ENCODE measurements at places on chromosomes 5 and 9.

- DNase-seq: no peak
These were observed 6.1 kb upstream of the PLGRKT start for GRCh38 chr9:5443850-5444249.

DNA sequence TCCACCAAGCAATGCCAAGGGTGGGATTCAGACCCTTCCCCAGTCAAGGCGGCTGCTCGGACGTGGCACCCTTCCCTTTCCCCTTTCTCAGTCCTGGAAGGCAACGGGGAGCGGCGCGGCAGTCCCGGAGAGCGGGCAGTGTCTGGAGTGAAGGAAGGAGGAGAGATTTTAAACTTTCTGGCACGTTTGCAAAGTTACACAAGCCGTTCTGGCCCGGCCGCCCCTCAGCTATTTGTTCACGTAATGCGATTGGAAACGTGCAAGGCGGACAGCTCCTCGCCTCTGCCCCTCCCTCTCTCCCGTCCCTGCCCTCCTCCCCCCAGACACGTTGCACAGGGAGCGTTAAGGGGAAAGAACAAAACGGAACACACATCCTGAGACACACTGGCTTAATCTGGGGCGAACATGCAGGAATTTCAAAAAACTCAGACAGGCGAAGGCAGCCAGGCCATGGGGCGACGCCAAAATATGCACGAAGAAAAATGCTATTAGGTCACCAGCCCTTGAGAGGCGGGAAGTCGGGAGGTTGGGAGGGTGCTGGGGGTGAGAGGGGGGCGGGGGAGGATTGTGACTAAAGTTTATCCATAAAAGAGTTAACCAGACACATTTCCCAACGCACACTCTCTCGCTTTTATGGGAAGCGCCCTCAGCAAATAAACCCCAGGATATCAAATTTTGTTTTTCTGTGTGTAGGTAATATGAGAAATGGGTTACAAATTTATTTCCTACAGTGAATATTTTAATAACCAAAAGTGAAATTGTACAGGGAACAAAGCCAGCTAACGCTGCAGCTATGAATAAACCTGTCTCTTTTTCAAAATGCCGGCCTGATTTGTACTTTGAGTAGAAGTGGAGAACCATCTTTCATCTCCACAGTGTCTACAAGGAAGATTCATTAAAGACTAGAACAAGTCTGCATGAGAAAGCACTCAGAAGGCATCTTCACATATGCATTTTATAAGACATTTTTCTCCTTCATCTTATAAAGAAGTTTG lies at the start of gene LOX:
Gene LOX, minus strand, starts transcription at position 144 of the 995 bp plus-strand sequence. CDS start 274 bp downstream, outside the sequence.
- DNase-seq: peak; percentile 78

- no peak for DNase-seq
These were observed 474.2 kb downstream of the EFNA5 start for GRCh38 chr5:107196500-107197059.

GRCh38 chr9:132054024-132054423 lies 25.6 kb downstream of the MED27 start:
- no peak for DNase-seq

- peak; percentile 60 for DNase-seq
These were observed 6.0 kb downstream of the RAPGEF6 start for GRCh38 chr5:131628990-131629389.

GRCh38 chr9:92807031-92807756 lies 42.6 kb upstream of the BICD2 start:
- no peak for DNase-seq

DNA sequence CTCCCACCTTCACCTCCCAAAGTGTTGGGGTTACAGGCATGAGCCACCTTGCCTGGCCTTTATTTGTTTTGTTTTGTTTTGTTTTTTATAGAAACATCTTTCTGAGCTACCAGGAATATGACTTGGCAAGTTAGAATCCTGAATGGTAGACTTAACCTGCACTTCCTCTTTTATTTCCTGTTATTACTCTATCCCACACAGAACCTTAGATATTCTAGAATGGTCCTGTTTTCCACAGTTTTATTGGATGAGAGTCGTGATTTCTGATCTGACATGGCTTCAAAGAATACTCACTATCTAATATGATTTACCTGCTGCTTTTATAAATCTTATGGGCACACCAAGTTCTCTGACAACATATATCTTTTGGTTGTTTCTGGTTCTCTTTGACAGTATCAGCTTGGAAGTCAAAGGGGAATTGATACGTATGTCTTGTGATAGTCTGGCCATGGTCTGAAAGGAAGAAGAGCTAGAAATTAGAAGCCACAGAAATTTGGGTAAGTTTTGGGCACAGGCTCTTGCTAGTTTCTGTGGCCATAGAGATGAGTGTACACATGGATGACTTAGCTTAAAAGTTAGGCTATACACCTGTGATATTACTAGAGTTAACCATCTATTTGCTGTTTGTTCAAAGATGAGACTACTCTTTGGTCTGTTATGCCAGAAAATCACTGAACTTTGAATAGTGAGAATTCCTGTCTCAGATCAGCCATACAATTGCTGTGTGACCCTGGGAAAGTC lies 4.7 kb upstream of the PANK3 start:
- no peak for DNase-seq

- no peak for DNase-seq
These were observed 8.6 kb downstream of the NOL6 start for GRCh38 chr9:33465096-33465495.

DNA sequence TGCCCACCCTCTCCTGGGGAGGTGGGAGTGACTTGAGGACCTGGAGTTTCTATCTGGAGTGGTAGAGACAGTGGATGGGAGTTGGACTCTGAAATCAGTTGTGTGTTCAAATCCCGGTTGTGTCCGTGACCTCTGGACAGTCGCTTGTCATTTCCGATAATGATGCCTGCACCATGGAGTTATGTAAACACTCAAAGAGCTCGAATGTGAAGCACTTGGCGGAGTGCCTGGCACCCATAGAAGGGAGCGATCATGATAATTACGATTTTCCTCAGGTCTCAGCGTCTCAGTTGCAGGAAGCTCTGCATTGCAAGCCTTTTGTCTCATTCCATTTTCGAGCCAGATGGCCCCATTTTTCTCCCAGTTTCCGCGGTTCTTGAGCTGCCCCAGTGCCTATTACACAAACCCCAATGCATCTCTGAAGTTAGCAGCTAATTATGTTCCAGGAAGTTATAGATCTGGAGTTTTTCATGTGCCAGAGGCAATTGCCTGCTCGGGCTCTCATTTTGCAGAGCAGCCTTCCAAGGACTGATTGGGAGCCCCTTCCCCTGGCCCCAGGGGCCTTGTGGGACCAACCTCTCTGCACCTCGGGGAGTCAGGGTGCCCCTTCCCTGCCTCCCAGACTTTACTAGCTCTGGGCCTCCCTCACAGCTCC lies 175.5 kb upstream of the MVB12B start:
- no peak for DNase-seq

- no peak for DNase-seq
These were observed 274.1 kb upstream of the TMEM161B start for GRCh38 chr5:88542786-88543185.

DNA sequence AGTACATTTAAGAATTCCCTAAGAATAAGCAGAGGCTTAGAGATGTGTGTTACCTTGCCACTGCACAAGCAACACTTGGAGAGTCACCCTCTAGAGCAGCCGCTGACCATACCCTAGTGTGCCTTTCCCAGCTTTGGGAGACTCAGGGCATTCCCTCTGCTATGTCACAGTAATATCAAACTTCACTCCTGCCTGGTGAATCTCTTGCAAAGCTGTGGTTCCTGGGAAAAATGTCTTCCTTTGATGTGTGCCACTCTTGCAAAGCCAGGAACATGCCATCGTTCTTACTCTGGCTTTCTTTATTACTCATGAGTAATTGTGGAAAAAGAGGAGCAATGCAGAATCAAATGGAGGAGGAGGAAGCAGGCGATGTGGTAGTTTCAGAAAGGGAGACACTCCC lies 173.2 kb downstream of the CCDC192 start:
- peak; percentile 90 for DNase-seq

- no peak for DNase-seq
These were observed 196.6 kb downstream of the TTLL11 start for GRCh38 chr9:121896545-121896943.

DNA sequence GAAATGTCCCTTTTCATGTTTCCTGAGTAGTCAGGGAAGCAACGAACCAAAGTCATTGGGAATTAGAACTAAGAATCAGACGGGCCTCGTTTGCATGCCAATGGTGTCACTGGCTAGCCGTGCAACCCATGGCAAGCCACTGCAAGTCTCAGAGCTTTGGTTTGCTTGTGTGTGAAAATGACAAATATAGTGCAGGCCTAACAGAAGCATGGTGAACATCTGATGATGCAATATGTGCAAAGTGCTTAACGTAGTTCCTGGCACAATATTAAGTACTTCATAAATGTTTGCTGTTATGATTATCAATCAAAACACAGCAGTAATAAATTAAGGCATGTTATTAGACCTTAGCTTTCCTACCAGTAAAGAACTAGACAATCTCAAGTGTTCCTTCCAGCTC lies 118.0 kb upstream of the TRIM32 start:
- DNase-seq: no peak

DNA sequence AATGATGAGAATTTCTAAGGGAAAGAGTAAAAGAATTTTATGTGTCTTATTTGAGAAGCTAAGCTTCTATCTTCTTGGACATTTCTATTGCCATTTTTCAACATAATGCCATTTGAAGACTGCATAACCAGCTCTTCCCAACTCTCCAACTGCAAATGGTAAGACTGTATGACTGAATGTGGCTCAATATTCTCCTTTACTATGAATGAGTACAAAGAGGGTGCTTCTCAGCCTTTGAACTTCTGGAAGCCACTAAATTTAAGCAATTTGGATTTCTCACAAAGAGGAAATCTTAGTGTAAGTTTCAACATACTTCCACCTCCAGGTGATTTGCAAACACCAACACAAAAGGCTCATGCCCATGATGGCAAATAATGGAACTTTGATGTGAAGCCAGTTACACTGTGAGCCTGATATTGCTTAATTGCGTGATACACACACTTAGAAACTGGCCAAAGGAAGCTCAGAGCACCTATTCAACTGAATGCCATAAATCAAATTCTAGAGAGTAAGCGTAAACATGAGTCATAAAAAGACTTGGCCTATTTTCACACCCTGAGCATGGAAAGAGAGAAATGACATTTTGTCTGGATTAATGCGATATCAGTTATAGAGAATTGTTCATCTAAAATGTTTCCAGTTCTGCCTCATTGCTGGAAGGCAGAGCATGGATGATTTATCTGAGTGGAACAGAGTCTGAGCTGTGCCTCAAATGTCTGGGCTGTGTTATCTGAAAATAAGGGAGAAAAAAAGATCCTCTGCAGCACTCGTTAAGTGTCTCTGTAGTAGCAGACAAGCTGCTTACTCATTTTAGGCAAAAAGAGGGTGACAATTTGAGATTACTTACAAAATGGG lies 145.3 kb downstream of the PLK2 start:
- no peak for DNase-seq

DNA sequence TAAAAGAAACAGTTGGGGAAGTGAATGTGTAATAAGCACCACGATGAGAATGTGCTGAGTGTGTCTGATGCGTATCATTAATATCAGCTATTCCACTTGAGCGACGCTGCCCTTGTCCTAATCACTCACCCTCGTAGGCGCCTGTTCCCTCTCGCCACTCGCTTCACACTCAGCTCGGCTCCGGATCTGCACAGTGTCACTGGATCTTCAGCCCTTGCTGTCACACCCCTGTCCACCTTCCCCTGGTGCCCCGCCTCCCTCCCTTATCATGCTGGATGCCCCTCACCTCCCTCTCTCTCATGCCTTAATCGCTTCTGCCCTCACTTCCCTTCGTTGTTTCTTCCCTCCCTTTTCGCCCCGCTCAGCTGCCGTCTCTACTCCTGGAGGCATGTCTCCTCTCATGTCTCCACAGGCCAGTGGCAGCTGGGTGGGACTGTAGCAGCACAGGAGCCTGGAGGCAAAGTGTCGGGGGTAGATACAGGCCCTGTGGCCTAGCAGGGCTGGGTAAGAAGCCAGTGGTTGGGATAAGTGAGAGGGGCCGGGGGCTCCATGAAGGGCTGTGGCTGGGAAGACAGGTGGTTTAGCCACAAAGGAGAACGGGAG lies 43.5 kb downstream of the ANKDD1B start:
- DNase-seq: peak; percentile 35

DNA sequence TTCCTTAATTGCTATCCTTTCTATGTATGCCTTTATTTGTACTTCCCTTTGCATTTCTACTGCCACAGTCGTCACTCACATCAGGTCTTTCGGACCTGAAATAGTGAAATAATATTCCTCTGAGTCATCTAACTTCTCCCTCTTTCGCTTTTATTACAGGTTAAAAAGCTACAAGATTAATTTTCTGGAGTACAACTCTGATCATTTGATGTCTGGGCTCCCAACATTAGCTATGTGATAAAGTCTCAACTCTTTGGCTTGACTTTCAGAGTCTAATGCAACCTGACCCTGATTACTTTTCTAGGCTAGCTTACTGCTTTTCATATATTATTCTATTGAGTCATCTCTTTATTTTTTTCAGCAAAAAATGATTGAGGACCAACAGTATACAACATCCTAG lies 638.8 kb upstream of the WWC1 start:
- peak; percentile 57 for DNase-seq

- DNase-seq: no peak
These were observed 354.2 kb downstream of the MRPS30 start for GRCh38 chr5:45162974-45163373.

GRCh38 chr5:57684299-57684702 lies 201.7 kb upstream of the ACTBL2 start:
- DNase-seq: peak; percentile 85

DNA sequence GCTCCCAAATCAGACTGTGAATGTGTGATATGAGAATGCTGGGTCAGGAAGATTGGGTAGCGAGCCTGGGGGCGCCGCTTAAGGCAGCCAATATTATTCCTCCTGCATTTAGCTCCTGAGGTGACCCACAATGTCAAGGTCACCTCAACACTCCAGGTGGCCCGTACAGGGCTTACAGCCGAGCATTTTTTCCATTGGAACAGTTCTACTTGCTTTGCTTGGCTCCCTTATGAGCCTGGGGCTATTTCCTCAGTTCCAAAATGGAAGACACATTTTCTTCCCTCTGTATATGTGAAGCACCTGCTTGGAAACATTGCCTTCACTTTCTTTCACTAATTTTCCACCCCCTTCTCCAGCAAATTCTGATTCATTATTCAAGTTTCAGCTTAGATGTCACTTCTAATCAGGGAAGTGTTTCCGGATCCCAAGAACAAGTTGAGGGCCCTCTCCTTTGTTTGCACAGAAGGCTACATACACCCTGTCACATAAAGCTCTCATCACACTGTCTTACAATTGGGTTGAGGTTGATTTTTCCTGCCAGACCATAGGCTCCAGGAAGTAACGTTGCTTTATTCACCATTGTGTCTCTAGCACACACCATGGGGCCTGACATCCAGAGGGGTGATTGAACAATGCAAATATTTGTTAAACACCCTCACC lies 330.2 kb downstream of the PIK3R1 start:
- DNase-seq: no peak

- DNase-seq: no peak
These were observed 527 bp downstream of the MEF2C start for GRCh38 chr5:88882276-88883038.
